ENCODE measurements at places on chromosomes 1 and 21. TPM values are rescaled to one million over a fixed set of nuclear protein-coding genes. Genes with fewer than 3 reads are reported as not detected.
A peak's percentile ranks its signal among the peaks of the same experiment; 100 is the strongest.

OR2T33 gene
- total RNA-seq: 2.6 TPM

OR2L2 gene
- total RNA-seq: 8.9 TPM

- no peak for DNase-seq
These were observed 264 bp downstream of the FCRL3 start for GRCh38 chr1:157700305-157700704.

GRCh38 chr1:90452491-90452890 lies 264.6 kb downstream of the BARHL2 start:
- no peak for DNase-seq

- DNase-seq: no peak
These were observed 52.9 kb downstream of the OSBPL9 start for GRCh38 chr1:51669816-51670215.

GRCh38 chr1:200337831-200338230 lies 72.0 kb downstream of the ZNF281 start:
- DNase-seq: no peak

DNA sequence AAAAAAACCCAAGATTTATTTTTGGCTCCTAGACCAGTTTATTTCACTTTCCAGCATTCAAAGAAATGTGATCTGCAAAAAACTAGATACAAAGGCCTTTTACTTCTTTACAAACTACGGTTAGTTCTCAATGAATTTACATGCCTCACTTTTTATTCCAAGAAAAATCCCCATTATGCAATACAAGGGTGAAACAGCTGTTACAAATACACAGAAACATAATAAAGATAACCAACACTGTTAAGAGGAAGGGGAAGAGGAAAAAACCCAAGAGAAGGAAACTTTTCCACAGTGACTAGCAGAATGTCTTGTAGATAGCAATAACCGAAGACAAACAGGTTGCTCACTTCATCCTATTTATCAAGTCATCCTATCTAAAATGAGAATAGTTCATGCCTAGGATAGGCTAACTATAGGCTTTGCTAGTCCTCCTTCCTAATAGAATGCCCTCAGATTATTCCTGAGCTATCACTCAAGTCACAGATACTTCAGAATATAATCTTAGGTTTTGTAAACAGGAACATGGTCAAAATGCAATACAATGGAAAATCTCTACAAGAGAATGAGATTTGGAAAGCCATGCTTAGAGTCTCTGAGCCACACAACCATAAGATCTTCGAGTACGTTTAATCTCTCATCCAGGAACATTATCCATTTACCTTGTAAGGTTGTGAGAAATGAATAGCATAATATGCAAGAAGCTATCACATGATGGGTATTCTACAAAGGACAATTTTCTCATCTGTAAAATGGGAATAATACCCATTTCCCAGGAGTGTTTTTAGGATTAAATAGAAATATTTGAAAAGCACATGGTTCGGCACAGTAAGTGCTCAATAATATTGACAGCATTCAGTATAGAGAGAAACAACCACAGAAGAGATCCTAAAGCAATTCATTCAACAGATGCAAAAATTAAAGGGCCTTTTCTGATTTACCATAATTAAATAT lies 5.4 kb downstream of the PNRC2 start:
- DNase-seq: peak; percentile 45

DNA sequence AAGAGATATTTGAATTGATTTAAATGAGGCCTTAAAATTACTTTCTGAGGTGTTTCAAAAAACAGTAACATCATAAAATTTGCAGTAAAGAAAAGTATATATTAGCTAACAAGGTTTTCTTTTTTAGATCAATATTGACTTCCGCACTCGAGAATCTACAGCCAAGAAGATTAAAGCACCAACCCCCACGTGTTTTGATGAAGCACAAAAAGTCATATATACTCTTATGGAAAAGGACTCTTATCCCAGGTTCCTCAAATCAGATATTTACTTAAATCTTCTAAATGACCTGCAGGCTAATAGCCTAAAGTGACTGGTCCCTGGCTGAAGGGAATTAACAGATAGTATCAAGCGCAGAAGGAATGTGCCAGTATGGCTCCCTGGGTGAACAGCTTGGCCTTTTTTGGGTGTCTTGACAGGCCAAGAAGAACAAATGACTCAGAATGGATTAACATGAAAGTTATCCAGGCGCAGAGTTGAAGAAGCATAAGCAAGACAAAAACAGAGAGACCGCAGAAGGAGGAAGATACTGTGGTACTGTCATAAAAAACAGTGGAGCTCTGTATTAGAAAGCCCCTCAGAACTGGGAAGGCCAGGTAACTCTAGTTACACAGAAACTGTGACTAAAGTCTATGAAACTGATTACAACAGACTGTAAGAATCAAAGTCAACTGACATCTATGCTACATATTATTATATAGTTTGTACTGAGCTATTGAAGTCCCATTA lies 3.6 kb downstream of the RGS1 start:
- DNase-seq: peak; percentile 80

- DNase-seq: no peak
These were observed 100.2 kb downstream of the RIPK4 start for GRCh38 chr21:41666641-41667081.
